ENCODE measurements at places on chromosomes 11 and 22.
A peak's percentile ranks its signal among the peaks of the same experiment; 100 is the strongest.

DNA sequence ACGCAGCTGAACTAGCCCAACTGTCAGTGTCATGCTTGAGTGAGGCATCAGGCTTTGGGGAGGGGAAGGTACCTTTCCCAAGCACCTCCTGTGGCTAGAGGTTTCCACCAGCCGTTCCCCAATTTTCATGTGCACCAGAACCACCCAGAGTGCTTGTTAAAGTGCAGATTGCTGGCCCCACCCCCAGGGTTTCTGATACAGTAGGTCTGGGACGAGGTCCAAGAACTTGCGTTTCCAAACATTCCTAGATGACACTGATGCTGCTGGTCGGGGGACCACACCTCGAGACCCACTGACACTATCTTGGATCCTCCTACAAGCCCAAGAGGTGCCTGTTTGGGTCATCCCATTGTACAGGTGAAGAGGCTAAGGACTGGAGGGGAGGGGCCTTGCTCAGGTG is 59.8 kb downstream of the PDE2A start:
- no peak for DNase-seq

DNA sequence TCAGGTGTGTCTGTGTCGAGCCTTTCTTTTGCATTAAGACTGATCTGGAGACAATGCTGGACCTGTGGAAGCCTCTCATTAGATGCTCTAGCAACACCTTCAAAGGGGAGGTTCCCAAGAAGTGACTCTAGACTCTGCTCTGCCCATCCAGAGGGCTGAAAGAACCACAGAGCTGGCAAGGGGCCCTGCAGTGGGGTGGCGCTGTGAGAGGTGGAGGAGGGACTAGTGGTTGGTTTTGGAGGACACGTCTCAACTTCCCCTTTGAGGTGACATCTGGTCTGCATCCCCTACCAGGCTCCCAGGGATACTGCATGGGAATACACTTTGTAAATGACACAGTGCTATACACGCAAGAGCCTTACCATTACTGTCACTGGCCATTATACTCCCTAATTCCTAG is 34.2 kb upstream of the SYT13 start:
- DNase-seq, result no peak

DNA sequence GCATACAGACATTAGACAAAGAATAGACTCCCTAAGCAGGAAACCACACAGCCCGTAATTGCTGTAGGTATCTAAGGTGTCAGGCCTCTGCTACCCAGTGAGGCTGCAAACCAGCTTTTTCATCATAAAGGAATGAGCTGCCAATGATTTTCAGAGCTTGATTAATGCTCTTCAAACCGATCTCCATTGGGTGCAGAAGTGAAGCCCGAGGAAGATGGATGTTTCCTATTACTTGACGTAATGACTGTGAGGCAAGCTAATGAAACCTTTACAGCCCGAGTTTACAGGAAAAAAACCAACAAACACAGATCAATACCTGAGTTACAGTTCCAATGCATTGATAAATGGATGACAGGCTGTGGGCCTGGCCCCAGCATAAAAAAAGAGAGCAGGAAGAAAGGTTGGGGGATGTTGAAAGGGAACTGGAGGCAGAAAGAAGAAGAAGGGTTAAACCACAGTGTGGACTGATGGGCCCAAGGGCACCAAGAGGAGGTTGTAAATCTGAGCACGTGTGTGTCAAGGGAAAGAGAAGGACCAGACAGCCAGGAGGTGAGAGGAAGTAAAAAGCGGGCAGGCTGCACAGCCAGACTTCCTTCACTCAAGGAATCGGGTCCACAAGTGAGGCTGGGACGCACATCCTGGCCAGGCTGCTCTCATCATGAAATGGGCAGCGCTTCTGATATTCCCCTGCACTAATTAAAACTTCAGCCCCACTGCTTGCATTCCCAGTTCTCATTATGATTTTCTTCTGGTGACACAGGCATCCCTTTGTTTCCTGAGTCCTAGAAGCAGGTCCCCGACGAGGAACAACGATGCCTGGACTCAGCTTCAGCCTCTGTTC is 70.6 kb upstream of the NTM start:
- DNase-seq, result no peak

DNA sequence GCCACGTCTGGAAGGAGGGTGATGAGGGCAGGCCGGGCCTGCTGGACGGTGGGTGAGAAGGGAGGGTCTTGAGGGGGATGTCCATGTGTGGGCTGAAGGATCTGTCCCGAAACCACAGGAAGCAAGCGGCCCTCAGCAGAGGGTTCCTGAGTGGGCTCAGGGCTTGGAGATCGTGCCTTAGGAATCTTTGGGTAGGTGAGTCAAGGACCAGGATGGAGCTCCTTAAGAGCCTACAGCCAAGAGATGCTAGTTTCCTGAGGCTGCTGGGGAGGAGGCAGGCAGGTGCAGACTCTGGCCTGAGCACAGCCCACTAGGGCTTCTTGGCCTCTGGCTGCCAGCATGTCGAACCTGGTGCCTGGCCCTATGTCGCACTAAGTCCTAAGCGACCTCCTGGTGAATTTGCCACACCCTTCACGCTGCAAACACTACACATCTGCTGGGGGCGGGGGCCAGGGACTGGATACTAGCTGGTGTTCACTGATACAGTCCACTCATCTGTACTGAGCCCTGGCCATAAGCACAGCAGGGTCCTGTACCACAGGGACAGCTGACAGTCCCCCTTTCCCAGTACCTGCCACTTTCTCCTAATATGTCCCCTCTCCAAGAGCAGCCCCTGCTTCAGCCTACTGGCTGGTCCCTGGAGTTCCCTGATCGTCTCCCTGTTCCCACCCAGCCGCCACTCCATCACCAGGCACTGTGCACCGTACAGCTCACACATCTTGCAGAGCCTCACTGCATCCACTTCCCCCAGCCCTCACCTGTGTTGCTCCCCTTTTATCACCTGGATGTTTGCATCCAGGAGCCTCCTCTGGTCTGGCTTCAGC is 19.5 kb downstream of the GNAZ start:
- no peak for DNase-seq

GRCh38 chr22:50544078-50544745 is 1.5 kb upstream of the KLHDC7B start:
- peak; percentile 73 for DNase-seq

DNA sequence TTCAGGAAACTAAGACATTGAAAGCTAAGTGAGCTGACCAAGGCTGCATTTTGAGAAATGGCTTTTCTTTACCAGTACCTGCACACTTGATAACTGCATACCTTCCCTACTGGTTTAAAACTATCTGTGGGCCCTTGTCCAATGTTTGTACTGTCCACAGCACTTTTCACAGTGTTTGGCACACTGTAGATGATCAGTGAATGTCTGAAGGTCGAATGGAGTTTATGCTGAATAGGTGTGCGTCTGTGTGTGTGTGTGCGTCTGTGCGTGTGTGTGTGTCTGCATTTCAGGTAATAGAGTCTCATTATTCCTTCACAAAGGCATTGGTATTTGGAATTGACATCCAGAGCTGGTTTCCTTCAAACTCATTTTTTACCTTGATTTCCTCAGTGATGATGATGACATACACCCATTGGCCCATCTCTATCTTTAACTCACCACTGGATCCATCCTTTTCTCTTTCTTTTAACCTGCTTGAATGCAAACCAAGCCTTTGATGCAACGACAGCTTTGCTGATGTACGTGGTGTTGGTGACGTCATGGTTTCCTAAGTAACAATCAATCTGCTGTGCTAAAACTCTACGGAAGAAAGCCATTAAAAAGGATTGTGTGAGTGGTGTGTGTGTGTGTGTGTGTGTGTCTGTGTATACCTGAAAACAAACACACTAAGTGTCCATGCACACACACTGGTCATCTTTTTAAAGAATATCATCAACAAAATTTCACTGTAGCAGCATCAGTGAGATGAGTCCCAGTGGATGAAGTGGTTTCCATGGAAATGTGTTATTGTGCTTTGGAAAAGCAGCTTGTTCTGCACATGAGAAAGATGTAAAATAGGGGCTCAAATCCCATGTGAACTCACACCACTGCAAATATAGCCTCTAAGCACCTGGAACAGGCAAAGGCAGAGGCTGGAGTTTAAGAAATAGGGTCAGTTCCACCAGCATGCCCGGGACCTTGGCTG is 490.2 kb upstream of the B3GAT1 start:
- no peak for DNase-seq

- no peak for DNase-seq
Measured at GRCh38 chr11:21546703-21547102, 646.2 kb upstream of the ANO5 start.

GRCh38 chr11:28615542-28615941 is 507.4 kb downstream of the METTL15 start:
- DNase-seq, result peak; percentile 14

DNA sequence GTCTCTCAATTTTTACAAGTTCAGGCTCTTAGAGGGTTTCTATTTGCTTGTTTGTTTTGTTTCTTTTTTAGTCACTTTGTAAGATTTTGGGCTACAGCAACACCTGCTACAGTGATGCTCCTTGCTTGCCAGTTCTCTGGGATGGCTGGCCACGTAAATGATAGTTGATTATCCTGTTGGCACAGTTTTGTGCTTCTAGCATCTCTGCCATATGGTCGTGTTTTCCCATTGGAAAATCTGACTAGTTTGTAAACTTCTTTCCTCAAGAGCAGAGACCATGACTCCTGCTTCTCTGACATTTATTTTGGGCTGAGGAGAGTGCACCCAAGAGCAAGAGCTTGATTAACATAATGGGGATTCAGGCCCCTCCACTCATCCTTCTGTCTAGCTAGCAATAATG is 1621.6 kb upstream of the RAG2 start:
- DNase-seq, result no peak

DNA sequence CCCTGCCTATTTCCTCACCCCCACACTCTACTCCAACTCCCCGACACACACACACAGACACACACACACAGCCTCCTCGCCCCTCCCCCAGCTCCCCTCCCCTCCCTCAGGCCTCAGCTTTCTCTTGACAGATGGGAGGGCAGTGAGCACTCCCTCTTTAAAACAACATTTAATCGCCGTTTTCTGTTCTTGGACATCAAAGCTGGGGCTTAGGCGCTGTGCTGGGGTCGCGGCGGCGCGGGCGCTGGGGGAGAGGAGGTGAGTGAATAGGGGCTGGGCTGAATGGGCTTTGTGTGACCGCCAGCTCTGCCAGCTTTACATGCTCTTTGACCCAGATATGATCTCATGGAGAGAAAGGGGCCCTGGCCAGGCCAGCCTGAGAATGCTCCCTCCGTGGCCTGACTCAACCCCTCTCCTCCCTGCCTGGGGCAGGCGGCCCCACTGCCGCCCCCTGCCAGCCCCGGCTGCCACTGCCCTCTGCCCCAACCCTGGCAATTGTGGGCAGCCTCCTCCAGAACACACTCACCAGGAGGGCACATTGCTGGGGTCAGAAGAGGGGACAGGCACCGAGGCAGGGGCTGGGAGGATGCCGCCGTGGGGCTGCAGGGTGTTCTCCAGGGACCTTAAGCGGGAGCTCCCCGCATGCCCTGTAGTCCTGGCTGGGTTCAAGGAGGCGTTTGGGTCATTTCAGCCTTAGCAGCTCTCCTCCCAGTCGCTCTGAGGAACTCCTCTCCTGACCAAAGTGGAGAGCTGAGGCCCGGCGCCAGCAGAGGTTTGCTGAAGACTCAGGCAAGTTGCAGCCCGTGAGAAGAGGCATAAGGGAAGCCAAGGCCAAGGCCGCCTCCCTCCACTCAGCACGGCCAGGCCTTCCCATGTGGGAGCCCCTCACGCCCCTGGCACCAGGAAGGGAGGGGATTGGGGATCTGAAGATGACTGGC is 38.3 kb upstream of the NNMT start:
- DNase-seq, result no peak
